ENCODE measurements at places on chromosomes 1 and 21. TPM values are rescaled to one million over a fixed set of nuclear protein-coding genes. Genes with fewer than 3 reads are reported as not detected.

The ERICH3 gene
- total RNA-seq = not detected

The DEPDC1 gene
- total RNA-seq = 20.9 TPM

The COL11A1 gene
- total RNA-seq = not detected

The A3GALT2 gene
- not detected for total RNA-seq

The RBP7 gene
- total RNA-seq = not detected

The SGIP1 gene
- not detected for total RNA-seq

The ITLN1 gene
- total RNA-seq = not detected

- no peak for DNase-seq
These were observed 10.0 kb upstream of the EFHD2 start for GRCh38 chr1:15399710-15400109.

GRCh38 chr1:227437495-227438008, 119.3 kb upstream of the CDC42BPA start:
- DNase-seq = no peak

GRCh38 chr1:51313268-51313852, 17.0 kb downstream of the TTC39A start:
- no peak for DNase-seq

GRCh38 chr1:118914379-118915161, 73.6 kb downstream of the TBX15 start:
- DNase-seq = no peak

- DNase-seq = no peak
These were observed 19.8 kb downstream of the PGM1 start for GRCh38 chr1:63612971-63613370.

DNA sequence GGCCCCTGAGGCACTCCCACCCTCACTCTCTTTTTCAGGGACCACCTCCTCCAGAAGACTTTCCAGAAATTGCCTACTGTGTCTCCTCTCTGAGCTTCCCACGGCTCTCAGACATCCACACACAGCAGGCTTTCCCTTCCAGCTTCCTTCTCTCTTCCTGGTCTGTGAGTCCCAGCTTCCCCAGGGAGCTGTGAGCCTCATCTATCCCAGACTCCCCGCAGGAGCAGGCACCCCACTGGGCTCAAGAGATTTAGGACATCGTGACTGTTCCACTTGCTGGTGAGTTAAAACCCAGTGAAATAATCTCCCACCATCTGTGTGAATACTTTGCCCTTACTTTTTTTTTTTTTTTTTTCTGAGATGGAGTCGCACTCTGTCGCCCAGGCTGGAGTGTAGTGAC, 22.0 kb upstream of the PRELP start:
- no peak for DNase-seq

DNA sequence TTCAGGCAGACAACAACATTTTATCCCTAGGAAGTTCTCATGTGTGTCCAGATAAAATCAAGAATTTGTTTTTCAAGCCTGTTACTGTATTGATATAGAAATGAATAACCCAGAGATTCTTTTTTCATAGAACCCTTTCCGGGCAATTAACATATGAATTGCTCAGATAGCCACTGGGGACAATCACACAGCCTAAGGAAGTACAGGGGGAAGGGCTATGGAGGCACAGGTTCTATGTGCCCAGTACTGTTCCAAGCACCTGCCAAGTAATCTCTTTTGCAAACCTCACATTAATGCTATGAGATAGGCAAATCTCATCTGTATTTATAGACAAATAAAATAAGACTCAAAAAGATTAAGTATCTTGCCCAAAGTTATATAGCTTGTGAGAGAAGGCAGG, 84.9 kb downstream of the NTNG1 start:
- DNase-seq = no peak

GRCh38 chr1:112797224-112797623, 82.1 kb upstream of the PPM1J start:
- DNase-seq = no peak

GRCh38 chr1:16888860-16889816, 6.6 kb upstream of the RNU1-2 start:
- peak; percentile 65 for DNase-seq

Measured in natural killer cell treated with Interleukin-12 subunit alpha and Interleukin-12 subunit beta and Interleukin-15 and Interleukin-18, amount 100 ng/mL, for 72 hours (primary cell).